ENCODE measurements at places on chromosomes 2 and 18.

DNA sequence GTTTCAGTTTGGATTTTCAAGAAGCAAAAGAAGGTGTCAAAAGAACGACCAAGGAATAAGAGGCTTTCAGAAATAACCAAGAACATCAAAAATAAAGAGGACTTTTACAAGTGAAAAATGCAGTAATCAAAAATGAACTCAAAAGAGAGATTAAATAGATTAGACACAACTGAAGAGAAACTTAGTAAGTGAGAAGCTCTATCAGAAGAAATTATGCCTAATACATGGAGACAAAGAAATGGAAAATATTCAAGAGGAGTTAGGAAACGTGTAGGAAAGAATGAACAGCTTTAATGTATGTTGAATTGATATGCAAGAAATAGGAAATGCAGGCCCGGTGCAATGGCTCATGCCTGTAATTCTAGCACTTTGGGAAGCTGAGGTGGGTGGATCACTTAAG lies 145.8 kb downstream of the ACOXL start:
- DNase-seq, result no peak

- DNase-seq, result no peak
Observed at GRCh38 chr2:64420677-64421076, 33.3 kb upstream of the LGALSL start.

- DNase-seq, result no peak
Observed at GRCh38 chr2:214203744-214204289, 207.0 kb upstream of the VWC2L start.

- DNase-seq, result no peak
Observed at GRCh38 chr2:88770016-88770415, 78.5 kb downstream of the RPIA start.

GRCh38 chr2:169010633-169011460 lies 20.3 kb downstream of the ABCB11 start:
- DNase-seq, result no peak

DNA sequence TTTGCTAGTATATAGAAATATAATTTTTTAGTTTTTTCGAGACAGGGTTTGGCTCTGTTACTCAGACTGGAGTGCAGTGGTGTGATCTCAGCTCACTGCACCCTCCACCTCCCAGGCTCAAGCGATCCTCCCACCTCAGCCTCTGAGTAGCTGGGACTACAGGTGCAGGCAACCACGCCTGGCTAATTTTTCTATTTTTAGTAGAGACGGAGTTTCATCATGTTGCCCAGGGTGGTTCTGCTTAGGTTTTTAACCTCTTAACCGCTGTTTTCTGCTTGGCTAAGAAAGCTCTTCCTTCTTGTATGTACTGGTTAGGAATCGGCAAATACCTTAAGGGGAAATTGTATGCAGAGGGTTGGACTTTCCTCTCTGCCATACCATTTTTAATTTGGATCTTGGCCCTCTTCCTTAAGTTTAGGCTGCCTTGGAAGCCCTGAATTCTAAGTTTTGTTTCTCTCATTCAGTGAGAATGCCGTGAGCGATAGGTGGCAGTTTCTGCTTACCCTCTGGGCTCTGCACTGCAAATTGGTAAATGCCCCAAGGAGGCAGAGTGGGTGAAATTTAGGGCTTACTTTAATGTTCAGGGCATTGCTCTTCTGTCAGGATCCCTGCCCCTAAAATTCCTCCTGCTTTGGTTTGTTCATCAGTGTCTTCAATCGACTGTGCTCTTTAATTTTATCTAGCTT lies 32.3 kb downstream of the EML6 start:
- DNase-seq, result no peak

- no peak for DNase-seq
Observed at GRCh38 chr2:68436270-68436669, 30.8 kb downstream of the FBXO48 start.

- DNase-seq, result no peak
Observed at GRCh38 chr2:40227210-40227609, 224.7 kb downstream of the SLC8A1 start.
